ENCODE measurements at places on chromosomes 2 and 18.
A peak's percentile ranks its signal among the peaks of the same experiment; 100 is the strongest.

DNA sequence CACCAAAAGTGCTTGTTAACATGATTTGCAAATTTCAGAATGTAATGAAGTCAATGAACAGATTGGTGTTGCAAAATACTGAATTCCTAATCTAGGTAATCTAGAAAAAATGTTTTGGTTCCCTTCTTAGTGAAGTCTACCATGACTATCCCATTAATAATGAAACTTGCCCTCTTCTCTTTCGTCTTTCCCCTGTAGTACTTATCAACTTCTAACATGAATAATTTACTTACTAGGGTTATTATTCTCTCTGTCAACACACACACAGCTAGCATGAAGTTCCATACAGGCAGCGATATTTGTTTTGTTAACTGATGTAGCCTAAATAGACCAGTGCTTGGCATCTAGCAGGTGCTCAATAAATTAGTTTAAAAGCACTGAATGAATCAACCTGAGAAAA is 160.2 kb downstream of the NCK2 start:
- DNase-seq, result no peak

DNA sequence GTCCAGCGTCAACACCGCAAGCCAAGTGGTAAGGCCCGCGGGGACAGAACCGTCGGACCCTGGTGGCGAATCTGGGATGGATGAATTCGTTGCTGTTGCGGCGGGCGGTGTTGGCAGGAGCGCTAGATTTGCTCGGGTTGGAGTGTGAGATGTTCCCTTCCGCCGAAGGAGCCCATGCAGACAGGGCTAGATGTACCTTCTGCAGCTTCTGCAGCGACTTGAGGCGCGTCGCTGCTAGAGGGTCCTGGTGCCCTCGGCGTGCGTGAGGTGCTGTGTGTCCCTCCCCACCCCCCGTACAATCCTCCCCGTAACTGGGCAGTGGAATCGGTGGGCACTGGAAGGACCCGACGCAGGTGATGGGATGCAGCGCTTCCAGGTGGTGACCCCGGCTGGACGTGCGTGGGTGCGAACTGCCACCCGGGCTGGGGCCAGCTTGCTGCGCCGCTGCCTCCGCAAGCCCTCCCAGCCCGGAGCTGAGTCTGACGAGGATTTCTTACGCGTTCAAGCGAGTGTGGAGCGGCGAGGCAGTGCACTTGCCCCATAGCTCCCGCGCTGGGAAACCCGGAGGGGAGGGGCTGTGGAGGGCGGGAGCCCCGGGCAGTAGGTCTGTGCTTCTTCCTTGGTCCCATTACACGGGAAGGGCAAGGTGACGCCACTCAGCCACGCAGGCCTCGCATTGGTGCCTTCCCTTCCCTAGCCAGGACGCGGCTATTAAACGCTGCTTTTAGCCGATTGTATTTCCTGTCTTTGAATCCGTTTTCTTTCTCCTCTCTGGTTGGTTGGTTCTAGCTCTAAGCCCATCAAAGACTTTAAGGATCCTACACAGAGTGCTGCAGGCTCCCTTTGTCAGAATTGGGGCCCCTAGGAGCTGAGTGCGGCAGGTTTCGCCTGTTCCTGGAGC is 34.2 kb downstream of the CHRNA1 start:
- no peak for DNase-seq

DNA sequence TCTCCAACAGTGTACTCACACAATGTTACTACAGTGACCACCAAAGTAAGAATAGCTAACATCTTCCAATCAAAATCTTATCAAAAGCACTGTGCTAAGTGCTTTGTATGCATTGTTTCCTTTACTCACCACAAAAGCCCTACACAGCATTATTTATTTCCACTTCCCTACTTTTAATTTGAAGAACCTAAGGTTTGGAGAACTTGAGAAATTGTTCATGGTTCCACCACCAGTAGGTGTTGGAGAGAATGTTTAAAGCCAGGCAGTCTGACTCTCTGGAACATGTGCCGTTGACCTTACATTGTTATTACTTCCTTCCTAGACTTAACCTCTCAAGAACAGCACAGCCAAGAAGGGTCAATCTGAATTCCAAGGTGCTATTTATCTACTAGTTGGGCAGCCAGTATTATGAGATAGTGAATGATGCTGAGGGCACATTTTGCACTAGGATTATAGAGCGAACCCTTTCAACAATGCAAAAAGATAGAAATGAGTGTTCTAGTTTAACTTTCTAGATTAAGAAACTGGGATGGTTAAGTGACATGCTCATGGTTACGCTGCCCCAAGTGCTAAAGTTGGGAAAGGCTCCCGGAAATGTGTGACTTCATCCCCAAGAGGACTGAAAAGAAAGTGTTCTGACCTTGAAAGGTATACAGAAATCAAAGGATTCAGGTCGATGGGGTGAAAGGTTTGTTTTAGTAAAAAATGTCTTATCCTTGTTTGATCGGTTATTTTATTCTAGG is 55.2 kb upstream of the FAM136A start:
- DNase-seq, result no peak

DNA sequence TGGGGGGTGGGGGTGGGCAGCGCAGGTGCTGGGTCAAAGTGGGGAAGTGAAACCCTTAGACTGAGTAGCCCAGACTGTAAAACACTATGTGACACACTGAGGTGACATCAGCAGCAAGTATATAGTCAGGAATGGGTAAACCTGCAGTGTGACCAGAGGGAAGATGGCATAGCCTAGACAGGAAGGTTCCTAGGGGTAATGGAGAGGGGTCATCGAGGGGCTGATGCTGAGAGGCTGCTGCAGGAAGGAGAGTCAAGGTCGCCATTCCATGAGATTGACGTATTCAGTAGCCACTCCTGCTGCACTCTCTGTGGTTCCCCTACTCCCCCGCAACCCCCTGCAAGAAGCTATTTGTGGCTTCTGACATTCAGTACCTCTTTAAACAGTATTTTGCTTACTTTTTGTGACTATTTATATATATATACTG is 111.7 kb downstream of the CHST9 start:
- DNase-seq, result no peak

DNA sequence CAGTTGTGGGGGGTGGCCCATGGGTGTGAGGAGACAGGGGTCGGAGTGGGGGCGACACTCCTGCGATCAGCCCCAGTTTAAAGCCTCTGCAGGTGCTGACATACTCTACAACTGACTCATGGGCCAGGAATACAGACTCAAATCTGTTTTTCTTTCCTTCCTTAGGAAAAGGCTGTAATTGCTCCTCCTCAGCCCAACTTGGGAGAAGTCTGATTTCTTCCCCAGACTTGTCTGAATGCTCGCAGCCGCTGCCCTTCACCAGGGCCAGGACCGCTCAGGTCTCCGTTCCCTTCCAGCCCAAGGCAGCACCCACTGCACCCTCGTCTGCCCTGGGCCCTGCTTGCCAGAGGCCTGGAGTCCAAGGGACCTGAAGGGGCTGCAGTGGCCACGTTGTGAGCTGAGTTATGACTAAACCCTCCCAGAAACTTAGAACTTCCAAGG is 41.3 kb downstream of the RHOB start:
- DNase-seq, result no peak

DNA sequence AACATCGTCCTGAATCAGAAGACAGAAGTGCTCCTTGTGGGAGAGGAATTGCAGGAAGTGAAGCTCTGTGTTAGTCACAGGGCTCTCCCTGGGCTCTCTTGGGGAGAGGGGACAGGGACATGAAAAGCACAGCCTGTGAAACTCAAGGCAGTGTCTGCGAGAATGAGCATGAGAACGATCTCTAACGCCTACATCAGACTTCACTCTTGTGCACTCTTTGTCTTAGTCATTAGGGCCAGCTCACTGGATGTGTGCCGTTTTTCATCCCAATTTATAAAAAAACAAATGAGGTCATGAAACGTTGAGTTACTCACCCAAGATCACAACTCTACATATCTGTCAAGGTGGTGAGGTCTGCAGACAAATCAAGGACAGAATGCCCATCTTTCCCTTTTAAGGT is 27.0 kb upstream of the TWIST2 start:
- DNase-seq, result no peak

- no peak for DNase-seq
Measured at GRCh38 chr2:10165282-10165681, 42.7 kb downstream of the RRM2 start.

GRCh38 chr18:10405816-10406663 is 48.4 kb upstream of the APCDD1 start:
- DNase-seq, result no peak

GRCh38 chr18:79380816-79381806 is 14.6 kb upstream of the NFATC1 start:
- DNase-seq, result peak; percentile 65

DNA sequence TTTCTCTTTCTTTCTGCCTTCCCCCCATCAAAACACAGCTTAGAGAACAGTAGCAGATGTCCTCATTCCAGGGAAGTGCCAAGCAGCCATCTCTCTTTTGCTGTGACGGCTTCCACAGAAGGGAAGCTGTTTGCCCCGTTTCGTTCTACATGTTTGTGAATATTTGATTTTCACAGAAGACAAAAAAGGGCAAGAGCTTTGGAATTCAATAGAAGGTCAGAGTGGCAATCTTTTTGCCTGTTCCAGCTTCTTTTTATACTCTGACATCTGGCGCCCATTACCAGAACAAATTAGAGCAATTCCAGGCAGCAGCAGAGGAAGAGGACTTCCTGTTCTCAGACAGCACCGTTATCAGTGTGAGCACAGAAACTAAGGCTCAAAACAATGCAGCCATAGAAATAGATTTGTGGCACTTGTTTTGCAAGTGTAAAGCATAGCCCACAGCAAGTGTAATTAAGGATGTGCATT is 79.0 kb upstream of the CDH19 start:
- no peak for DNase-seq

DNA sequence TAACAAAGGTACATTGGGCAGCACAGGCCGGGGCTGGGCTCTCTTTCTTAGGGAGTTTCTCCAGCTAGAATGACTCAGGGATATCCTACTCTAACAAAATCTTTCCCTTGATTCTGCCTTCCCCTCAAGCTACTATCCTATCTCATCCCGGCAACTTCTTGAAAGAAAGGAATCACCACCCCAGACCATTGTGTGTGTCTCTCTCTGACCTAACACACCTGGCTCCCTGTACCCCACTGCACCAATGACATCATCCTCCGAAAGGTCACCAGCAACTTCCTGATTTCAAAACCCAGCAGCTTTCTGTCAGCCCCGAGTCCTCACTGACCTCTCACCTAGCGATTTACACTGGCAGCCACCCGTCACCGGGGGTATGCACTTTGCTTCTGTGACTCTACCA is 72.1 kb upstream of the MAP4K4 start:
- no peak for DNase-seq

DNA sequence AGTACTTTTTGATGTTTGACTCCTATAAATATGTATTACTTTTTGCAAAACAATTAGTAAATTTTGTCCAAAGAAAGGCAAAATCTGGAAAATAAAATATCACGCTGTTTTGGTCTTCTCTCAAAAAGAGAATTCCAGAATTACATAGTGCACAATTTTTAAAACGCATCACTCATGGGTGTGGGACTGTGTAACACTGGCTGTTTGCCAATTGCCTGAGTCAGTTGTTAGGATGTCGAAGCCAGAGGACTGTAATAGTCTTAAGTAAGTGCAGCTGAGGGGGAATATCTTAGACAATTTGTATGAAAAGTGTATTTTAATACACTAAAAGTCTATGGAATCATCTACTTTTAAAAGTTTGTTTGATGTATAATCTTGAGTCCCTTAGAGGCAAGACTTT is 24.1 kb upstream of the EPHA4 start:
- no peak for DNase-seq

DNA sequence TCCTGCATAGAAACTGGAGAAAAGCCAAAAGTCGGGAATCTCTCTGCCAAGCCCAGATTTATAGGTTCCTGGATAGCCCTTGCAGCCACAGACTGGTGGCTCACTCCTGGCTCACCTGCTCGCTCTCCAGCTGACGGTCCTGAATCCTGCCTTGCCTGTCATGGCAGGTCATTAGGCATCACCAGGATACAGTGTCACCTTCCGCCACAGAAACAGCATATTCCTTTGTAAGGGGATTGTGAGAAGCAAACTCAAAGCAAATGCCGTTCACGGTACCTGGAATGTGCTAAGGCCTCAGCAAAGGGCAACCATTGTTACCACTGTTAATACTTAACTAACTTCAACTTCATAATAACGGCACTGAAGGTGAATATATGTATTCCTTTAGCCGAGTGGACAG is 57.1 kb upstream of the GPR45 start:
- DNase-seq, result no peak

DNA sequence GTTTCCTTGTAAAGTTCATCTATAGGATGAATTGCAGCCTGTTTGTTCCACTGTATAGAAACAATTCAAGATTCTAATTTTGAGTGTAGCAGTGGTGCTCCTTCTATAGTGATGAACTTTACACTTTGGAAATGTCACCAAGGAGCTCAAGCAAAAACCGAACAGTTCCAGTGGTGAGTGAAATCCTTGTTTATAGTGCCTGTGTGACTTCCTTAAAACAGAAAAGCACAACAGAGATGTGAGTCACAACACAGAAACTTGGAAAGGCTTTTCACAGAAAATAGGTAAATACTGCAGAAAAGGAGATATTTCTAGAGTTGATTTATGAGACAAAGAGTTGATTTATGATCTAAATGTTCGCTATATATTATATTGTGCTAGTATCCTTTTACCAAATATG is 482.0 kb downstream of the PTPRM start:
- DNase-seq, result no peak

GRCh38 chr2:169291517-169291916 is 70.8 kb downstream of the LRP2 start:
- DNase-seq, result no peak

DNA sequence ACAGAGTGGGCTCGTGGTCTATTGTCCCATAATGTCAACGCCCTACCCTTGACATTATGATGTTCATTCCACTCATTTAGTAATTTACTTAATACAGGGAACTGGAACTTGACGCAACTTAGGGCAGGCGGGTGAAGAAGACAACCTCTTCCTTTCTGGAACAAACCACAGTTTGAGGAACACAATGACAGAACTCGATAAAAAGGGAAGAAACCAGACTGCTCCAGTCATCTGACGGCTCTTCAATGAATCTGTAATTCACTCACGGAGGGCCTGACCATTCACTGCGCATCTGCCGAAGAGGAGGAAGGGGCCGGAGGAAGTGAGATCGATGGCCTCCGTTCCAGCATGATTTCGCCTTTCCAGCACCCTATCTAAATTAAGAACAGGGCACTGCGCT is 83.2 kb downstream of the BCL2 start:
- DNase-seq, result no peak

- DNase-seq, result no peak
Measured at GRCh38 chr2:38130876-38131275, 54.9 kb upstream of the CYP1B1 start.

All from KG1 (cell line).